ENCODE measurements at places on chromosomes 2 and 18.

- no peak for DNase-seq
Observed at GRCh38 chr2:29065068-29065811, 9.1 kb downstream of the PCARE start.

DNA sequence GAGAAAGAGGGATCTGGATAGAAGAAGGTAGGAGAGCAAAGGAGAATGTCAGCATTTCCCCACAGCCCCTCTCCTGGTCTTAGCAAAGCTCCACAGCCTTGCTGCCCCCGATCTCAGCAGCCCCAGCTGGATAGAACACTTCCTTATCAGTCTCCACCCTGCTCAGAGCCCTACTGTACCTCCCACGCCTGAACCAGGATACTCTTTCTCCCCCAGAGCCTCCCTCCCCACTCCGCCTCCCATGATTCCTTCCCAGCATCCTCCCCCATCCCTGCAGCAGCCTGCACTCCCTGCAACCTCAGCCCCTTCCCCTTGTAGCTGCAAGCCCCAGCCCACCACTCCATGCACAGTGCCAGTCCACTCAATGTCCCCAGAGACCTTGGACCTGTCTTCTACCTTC lies 25.8 kb downstream of the PLB1 start:
- DNase-seq = no peak

DNA sequence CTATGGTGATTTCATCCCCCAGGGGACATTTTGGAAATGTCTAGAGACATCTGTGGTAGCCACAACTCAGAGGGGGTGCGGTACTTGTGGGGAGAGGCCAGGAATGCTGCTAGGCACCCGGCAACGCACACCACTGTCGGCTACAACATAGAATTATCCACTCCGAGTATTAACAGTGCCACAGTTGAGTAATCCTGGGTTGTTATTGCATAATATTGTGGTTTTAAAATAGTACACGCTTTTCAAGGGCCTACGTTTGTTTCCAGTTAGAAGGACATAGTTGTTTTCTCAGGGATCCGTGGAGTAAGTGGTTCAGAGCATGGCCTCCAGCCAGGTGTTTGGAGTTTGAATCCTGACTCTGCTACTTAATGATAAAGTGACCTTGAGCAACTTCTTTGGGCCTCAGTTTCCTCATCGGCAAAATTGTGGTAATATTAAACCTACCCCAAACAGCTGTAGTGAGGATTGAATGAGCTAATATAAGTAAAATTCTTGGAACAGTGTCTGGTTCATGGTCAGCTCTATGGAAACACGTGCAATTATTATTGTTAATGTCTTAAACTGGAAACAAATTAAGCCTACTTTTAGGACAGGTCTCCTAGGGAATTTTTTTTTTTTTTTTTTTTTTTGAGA lies 24.5 kb downstream of the CYP27A1 start:
- no peak for DNase-seq

GRCh38 chr18:32289483-32290075 lies 99.7 kb downstream of the MEP1B start:
- no peak for DNase-seq

DNA sequence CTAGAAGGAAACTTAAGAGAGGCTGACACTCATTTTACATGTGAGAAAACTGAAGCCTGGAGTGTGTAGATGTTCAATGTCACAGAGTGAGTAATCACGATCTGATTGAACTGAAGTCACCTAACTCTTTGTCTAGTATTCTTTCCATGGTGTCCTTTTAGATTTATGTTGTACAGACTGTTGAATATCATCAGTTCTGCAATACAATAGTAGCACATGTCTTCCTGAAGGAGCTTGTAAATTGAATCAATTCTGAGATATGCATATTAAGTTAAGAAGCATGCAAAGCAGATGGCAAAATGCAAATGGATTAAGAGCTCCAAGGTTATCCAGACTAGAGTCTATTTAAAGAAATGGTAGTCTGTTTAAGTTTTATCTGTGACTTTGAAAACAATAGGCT lies 484.9 kb upstream of the CRIM1 start:
- no peak for DNase-seq
